ENCODE measurements at places on chromosomes 3 and 15.

DNA sequence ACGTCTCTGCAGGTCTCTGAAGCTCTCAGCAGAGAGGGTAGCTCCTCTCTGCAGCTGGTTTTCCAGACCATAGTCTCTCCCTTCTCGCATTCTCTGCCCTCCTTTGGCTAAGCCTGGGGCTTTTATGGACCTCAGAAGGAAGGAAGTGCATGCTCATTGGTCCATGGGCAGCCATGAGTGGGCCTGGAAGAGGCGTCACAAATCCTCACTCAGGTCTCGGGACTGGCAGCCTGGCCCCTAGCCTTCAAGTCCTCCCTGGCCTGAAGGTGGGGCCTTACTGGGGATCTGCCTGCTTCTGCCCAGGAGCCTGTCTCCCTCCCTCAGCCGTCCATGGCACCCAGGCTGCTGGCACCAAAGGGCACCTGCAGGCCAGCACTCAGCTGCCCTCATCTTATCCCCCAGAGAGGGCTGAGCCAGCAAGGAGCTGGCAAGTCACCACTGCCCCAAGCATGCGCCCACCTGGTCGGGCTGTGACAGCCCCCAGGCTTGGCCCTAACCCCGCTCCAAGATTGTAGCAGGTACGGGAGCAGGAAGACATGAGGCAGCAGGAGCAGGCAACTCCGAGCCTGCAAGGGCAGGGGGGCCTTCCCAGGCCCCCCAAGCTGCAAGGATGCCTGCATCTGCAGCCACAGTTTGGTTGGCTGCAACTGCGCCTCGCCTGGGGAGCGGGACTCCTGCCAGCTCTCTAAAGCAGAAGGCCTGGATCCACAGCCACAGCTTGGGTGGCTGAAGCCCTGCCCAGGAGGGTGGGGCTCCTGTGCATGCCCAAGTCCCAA is 37.4 kb downstream of the GHSR start:
- DNase-seq: no peak

DNA sequence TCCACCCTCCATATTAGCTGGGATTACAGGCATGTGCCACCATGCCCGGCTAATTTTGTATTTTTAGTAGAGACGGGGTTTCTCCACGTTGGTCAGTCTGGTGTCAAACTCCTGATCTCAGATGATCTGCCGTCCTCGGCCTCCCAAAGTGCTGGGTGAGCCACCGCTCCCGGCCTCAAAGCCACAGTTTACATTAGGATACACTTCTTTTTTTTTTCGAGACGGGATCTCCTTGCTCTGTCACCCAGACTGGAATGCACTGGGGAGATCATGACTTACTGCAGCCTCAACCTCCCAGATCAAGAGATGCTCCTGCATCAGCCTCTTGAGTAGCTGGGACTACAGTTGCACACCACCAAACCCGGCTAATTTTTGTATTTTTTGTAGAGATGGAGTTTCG is 2.5 kb upstream of the NR1D2 start:
- no peak for DNase-seq

DNA sequence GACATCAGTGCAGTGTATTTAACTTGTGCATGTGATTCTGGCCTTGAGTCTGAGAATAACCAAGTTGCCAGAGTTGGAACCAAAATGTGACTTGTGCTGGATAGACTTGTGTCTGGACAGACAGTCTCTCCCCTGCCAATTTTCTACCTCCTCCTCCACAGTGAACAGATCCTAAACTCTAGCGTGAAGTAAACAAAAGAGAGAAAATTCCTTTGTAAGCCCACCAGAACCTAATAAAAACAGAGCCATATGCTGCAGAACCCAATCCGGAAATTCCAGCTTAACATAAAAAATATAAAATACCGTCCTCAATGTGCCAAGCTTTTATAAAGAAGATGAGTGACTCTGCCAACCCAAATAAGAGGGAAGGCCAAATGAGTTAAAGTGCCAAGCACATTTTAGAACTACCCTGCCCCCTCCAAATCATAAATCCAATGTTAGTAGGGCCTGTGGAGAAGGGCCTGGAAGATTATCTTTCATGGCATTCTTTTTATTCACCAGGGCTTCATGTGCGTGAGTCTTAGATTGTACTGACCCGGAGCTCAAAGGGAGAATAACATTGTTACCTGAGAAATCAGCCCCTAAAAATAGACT is 344.6 kb upstream of the PROK2 start:
- DNase-seq: no peak

DNA sequence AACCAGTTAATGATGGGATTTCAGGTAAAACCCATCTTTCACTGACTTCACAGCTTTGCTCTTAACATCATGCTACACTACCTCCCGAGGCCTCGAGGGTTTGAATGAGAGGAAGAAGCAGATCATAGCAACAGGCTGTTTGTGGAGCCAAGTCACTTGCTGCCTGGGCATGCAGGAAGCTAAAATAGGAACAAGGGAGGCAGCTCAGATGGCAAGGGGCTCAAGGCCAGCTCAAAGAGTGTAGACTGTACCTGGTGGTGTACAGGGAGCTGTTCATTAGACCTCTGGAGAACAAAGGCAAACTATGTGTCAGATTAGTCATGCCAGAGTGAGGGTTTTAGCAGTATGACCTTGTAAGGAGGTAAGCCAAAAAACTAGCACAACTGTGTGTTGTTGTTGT is 28.8 kb downstream of the ARRDC4 start:
- no peak for DNase-seq

DNA sequence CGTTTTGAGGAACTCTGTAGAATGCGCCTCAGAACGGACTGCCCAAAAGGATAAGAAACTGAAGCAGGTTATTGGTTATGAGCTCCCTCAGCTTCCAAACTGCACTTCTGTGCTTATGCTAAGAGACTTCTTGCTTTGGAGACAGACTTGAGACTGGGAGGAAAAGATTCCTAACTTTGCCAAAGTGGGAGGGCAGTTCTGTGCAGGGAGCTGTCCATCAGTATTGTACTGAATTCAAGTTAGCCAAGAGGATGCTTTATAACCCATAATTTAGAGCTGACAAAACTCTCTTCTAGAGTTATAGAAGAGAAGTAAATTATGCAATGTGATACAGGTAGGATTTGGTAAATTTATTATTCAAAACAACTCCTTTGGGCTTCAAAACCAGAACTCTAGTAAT is 519.8 kb upstream of the GBE1 start:
- no peak for DNase-seq

GRCh38 chr3:66692766-66693150 is 191.9 kb upstream of the LRIG1 start:
- DNase-seq: no peak

DNA sequence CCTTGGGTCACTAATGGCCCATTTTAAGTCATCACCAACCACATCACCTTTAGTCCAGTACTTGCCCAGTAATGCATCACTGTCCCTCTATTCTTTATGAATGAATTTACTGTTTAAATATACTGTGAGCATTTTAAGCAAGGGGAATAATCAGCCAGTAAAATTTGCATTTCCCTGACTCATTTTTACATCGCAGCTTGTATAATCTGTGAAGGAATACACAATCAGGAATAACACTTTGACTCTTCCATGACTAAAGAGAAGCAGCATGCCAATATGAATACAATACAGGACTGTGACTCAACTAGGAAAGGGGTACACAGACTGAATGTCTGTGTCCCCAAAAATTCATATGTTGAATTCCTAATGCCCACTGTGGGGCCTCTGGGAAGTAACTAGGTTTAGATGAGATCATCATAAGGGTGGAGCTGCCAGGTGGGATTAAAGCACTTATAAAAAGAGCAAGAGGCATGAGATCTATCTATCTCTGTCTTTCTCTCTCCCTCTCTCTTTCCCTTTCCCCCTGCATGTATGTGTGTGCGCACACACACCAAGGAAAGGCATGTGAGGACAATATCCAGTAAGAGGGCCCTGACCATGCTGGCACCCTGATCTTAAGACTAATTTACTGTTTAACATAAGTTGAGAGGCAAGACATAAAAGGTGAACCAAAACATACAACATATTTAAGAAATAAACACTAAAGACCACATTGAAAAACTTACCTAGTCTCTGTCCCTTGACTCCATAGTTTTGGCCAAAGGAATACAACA is 12.1 kb downstream of the B4GALT4 start:
- no peak for DNase-seq

- DNase-seq: no peak
Measured at GRCh38 chr3:54928046-54928770, at the start of gene LRTM1. LRTM1 (minus strand) TSS chr3:54928059; CDS start chr3:54927911, 148 bp downstream.

DNA sequence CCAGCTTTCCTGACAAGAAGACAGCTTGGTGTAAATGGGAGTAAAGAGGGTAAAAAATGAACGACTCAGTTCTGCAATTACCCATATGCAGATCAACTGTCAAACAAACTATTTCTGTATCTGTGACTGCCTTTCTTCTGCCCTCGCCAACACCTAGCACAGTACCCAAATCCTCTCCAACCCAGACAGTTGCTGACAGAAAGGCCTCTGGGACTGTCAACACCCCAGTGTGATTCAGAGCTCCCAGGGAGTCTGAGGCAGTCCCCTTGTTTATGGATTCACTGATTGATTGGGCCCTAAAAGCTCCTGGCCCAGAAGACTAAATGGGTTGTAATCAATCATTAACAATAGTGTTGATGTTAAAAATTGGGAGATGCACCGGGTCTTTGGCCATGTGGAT is 20.2 kb downstream of the IL17RD start:
- no peak for DNase-seq
